ENCODE measurements at places on chromosomes 12 and 14.

GRCh38 chr14:87877877-87878276, 115.1 kb downstream of the GALC start:
- no peak for DNase-seq

DNA sequence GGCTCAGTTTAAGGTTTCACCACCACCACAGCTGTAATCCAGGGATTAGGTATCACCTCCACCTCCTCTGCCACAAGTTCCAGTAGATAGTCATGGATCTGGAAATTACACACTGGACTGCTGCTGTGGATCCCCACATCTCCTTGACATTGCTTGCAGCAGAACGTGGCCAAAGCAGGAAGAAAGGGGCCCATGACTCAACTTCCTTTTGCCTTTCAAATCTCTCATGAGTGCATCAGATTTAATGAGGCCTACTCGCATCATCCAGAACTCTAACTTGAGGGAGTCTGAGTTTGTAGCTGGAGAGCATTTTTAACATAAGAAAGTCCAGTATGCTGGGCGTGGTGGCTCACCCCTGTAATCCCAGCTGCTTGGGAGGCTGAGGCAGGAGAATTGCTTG, 29.2 kb upstream of the TMED10 start:
- no peak for DNase-seq

GRCh38 chr12:129257524-129257923, 404.2 kb downstream of the GLT1D1 start:
- no peak for DNase-seq

DNA sequence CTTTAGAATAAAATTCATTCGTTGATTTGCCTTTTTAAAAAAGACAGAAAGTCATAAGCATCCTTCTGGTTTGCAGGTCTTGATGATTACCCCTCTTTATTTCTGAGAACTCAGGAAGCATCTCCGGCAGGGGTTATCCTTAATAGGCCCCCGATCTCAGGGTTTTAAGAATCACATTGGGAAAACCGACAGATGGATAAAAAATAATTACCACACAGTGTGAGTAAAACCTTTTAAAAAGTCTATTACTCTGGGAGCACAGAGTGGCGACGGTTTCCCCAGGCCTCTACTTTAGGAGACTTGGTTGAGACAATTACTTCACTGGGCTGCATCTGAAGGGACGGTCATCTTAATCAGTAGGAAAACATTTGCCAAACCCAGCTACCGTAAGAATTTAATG, 56.5 kb downstream of the KCNMB4 start:
- no peak for DNase-seq

- DNase-seq: no peak
Measured at GRCh38 chr14:62158779-62159178, 396.6 kb downstream of the SNAPC1 start.

GRCh38 chr12:25818596-25819390, 139.7 kb upstream of the RASSF8 start:
- DNase-seq: no peak

DNA sequence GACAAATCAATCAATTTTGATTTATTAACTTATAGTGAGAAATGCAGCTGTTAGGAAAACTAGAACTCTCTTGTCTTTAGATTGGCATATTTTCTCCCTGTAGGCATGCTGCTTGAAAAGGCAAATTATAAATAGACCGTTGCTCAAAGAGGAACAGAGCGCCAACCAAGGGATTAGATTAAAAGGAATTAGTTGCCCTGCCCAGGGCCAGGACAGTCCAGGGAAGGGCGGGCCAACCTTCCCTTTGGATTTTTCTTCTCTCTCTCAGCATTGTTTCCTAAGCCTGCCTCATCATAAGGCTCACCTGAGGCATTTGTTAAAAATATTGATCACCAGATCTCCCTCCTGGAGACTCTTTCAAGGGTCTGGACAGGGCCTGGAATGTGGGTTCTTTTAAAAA, 8.6 kb downstream of the CIPC start:
- DNase-seq: peak; percentile 79

GRCh38 chr12:88895634-88896033, 315.4 kb upstream of the KITLG start:
- no peak for DNase-seq

- DNase-seq: no peak
Measured at GRCh38 chr12:103431387-103431786, 64.4 kb downstream of the C12orf42 start.

GRCh38 chr14:45201905-45202304, 51.1 kb downstream of the MIS18BP1 start:
- DNase-seq: peak; percentile 30

DNA sequence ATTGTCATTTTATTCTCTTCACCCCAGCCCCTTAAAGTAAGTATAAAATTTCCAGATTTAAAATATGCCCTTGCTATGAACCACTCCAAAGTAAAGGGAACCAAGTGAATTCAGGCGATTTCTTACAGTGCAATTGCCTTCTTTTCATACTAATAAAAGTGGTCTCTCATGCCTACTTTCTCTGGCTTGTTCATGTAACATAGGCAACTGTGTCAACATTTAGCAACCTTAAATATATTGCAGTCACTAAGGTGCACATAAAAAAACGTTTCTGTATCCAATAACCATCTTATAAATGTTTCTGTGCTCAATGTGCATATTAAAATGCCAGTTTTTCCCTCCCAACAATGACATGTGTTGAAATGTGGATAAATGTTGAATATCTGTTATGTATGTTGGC, 271.6 kb upstream of the DCN start:
- DNase-seq: no peak

- DNase-seq: no peak
Measured at GRCh38 chr14:61502459-61503093, 181.2 kb downstream of the PRKCH start.

DNA sequence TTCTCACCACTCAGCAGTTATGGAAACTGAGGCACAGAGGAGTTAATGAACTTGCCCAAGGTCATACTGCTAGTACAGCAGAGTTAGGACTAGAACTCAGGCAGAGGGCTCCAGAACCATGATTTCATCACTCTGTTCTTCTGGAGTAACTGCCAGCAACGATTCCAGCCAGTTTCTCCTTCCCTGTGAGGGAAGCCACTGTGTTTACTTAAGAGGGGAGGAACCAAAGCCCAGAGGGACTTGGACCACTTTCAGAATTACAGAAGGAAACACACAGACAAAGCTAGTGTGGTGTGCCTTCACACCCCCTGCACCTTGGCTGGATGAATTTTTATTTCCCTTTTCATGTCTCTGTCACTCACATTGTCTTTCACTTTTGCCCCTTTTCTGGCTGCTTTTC, 398.2 kb downstream of the DPF3 start:
- DNase-seq: no peak

DNA sequence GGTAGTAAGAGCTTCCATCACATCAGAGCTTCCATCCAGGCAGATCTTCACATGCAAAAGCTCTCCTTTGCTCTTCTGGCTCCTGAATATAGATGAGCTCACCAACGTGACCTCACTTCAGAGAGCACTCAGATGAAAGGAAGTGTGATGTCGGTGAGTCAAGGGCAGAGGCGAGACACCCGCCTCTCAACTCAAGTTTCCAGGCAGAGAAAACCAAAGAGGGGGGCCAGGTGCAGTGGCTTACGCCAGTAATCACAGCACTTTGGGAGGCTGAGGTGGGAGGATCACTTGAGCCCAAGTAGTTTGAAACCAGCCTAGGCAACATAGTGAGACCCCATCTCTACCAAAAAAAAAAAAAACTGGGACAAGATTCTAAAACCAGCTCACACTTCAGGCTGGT, 126.9 kb downstream of the DUSP6 start:
- no peak for DNase-seq

DNA sequence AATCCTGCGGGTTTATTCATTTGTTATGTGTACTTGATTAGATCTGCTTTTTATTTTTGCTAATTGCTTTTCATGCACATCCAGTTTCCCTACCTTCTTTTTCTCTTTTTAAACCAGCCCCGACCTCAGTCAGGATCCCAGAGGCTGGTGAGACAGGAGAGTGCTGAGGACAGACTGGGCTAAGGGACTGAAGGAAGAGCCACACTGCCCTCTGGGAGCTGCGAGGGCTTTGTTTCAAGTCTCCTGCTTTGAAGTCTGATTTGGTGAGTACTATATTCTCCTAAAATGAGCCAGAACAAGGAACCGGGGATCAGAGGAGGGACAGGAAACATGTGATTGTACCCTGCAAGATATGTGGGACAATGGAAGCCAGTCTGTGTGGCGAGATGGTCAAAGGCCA, 23.9 kb downstream of the PRICKLE1 start:
- DNase-seq: no peak

GRCh38 chr14:74954232-74954946, 1.0 kb downstream of the PGF start:
- DNase-seq: no peak

GRCh38 chr12:115700081-115700480, 577.4 kb downstream of the MED13L start:
- DNase-seq: no peak

DNA sequence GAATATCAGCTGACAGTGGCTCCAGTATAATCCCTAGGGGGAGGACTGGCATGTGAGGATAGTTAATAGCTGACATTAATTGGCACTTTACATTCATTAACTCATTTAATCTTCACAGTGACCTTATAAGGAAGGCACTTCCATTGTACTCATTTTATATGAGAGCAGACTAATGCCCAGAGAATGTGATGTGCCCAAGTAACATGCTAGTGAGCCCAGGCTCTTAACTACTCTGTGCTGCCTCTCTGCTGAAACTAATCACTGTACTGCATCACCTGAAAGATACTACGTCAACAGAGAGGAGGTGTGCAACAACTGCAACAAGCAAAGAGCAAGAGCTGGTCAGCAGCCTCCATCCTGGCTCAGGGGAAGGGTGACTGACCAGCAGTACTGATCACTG, 40.1 kb downstream of the GALNT4 start:
- DNase-seq: no peak

DNA sequence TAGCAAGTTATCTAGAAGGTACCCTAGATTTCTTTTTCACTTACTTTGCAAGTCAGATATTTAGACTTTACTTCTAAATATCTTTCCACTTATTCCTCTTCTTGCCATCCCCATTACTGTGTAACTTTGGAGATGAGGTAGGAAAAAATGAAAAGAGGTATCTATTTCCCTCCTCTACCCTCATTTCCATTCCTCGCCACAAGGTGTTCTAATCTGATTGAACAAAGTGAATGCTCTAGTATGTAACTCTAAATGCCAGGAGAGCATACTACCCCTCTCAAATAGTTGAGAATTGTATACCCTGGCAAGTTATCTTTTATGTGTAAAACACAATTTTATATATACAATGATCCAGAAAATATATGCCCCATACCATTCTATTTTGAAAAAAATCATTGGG, 1.7 kb upstream of the LDHB start:
- DNase-seq: no peak

GRCh38 chr14:89422952-89423345, 5.9 kb upstream of the FOXN3 start:
- no peak for DNase-seq

GRCh38 chr14:45698462-45699134, 445.6 kb upstream of the MIS18BP1 start:
- peak; percentile 4 for DNase-seq

DNA sequence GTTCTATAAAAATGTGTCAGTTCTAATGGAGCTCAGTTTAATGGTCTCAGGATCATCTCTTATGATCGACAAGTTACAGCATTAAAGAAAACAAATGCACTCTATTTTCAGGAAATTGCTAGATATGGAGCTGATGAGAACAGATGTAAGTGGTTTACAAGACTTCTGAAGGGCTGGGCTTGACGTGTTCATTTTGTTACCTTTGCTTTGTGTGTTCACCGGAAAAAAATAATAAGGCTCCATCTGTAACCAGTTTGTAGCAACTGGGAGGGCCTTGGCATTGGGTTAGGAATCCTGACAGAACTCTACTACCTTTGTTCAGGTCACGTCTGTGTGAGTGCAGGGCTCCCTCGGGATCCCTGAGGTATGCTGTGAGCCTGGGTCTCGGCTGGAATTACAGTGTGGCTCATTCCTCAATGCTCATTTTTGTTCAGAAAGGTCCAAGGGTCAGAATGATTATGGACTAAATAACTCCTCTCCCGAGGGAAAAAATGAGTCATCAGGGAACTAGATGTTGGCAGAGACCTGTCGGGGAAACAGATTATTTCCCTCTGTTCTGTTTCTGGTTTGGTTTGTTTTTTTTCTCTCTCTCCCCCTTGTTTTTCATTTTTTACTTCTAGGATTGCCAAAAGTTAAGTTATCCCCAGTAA, 158.0 kb downstream of the SLC5A8 start:
- no peak for DNase-seq

GRCh38 chr14:22540811-22541360, 48.1 kb downstream of the DAD1 start:
- no peak for DNase-seq

DNA sequence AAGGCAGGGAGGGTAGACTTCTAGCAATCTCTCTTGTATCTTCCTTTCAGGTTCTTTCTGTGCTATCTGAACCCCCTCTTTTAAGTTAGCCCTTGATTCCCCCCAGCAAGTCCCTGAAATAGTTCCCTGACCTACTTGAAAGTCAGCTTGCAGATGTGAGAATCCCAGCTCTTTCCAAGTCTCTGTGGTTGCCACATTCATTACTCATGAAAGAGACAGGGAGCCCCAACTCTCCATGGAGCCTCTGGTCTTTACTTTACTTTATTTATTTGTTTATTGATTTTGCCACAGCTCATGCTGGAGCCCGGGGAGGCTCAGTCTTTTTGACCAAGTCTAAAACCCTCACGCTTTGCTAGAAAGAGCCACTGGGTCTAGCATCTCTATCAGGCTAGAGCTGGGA, 193.6 kb upstream of the FAR2 start:
- no peak for DNase-seq

GRCh38 chr12:65055859-65056258, 65.2 kb downstream of the WIF1 start:
- DNase-seq: no peak

DNA sequence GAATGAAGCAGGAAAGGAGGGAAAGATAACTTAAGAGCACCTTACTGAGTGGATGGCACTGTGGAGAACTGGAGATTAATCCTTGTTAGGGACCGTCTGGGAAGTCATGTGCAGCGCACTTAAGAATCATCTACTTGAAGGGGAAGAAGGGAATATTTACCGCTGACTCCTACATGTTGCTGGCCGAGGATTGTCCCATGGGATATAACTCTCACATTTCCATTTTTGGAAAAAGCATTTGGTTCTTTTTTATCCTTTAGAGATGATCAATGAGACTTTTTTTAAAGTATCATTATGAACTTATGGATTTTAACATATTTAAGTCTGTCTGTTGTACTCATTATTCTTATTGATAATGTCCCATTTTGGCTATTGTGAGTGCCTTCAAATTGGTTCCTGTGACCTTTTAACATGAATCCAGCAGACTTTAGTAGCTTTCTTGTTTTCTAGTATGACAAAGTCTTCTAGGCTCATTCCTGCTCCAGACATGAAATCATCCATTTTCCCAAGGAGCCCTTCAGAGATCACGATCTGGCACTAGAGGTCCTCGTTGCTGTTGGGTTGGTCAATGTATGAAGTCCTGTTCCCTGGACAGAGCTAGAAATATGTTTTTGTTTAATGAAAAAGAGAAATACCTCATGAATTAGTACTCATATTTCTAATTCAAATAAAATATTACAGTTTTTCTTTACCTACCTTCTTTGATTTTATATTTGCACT, 20.2 kb upstream of the FAM234B start:
- peak; percentile 30 for DNase-seq

- peak; percentile 46 for DNase-seq
Measured at GRCh38 chr14:44989497-44990440, 27.8 kb downstream of the TOGARAM1 start.

- DNase-seq: no peak
Measured at GRCh38 chr12:6274231-6275221, 36.0 kb upstream of the PLEKHG6 start.

- DNase-seq: no peak
Measured at GRCh38 chr12:24605466-24605865, 343.4 kb downstream of the BCAT1 start.

GRCh38 chr12:21472197-21472823, 29.1 kb downstream of the RECQL start:
- no peak for DNase-seq

- no peak for DNase-seq
Measured at GRCh38 chr12:14400599-14400998, 35.1 kb downstream of the ATF7IP start.
